Dermis microvascular lymphatic vessel endothelial cell (primary cell): ENCODE measurements at places on chromosomes 5 and 9. TPM values are rescaled to one million over a fixed set of nuclear protein-coding genes. Genes with fewer than 3 reads are reported as not detected.

DNA sequence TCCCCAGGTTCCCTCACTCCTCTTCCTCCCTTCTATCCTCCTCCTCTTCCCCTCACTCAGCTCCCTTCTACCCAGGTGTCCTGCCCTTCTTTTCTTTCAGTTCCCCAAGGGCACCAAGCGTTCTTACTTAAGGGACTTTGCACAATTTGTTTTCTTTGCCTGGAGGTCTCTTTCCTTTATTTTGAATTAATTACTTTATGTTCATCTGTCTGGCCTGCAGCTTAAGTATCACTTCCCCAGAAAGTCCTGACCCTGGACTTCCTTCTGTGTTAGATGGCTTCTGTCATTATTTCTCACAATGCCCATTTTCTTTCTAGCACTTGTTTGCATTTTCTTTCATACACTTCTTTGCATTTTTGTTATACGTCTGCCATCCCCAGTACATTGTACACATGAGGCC is 350.6 kb downstream of the SH3GL2 start:
- DNase-seq, result no peak

DNA sequence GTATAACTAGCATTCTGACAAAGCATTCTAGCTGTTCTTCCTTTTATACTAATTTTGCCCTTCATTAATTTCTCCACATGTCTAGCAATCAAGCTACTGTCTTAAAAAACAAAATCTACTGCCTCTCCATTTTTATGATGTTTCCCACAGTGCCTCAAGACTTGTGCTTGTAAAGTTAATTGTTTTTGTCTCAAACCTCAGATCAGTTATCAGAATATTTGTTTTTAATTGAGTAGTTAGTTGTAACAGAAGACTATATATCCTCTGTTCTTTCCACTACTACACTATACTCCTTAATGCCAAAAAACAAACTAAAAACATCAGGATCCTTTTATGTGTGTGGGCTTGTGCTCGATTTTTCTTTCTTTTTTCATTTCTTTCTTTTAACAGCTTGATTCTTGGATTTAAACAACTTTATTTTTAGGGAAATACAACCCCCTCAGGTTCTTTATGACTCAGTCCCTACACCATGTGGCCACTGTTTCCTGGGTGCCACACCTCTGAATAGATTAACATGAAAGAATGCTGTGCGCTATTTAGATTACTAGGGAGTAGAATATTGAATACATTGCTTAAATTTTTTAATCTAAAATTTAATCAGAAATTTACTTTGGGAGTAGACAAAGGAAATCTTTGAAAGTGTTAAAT is 1.2 kb downstream of the ASPN start:
- no peak for DNase-seq

GRCh38 chr5:130141659-130142320 is 237.5 kb downstream of the CHSY3 start:
- peak; percentile 5 for DNase-seq

DNA sequence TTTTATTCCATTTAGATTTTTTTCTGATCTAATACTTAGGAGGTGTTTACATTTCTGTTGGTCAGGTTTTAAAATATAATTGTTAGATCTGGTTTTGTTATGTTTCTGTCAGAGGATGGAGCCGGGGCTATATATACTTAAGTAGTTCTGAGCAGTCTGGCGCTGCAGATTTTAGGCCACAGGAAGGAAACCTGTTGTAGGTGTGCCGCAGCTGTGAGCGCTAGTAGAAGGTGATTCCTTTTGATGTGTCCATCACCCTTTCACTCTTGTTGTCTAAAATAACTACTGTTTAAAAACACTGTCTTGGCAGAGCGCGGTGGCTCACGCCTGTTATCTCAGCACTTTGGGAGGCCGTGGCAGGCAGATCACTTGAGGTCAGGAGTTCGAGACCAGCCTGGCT is 17.0 kb downstream of the ZBTB34 start:
- no peak for DNase-seq

DNA sequence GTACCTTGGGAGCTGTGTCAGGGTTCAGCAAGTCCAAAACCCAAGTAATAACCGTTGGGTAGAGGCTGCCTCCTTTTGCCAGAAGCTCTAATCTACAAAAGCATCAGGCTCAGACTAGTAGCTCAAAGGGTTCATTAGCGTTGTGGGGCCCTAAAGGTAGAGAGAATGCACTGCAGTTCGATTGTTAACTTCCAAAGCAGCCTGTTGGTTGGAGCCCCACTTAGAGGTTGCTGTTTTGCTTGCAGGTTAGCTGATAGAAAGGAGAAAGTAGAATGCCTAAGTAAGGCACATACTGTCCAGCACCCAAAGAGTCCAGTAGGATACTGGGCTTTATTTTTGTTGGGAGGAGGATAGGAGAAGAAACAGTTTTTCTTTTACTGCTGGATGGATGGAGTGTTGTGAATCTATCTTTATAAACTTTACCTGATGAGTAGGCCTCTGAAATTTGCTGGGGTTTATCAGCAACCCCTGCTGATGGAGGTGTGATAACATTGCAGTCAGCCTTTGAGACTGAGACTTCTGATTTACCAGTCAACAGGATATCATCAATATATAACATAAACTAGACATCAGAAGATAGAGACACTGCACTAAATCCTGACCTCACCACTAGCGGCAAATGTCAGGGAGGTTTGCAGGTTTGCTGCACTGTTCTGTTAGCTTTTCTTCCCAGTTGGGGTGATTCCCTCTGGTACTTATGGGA is 34.8 kb downstream of the ZNF131 start:
- no peak for DNase-seq

GRCh38 chr5:2848619-2849018 is 97.1 kb upstream of the IRX2 start:
- DNase-seq, result no peak

The GRIN3A gene
- total RNA-seq, result not detected in 2 replicates

The SOX30 gene
- total RNA-seq, result not detected in 2 replicates

The MAMDC4 gene
- 0.64 and 1.1 TPM in 2 replicates for total RNA-seq
